NCI-H2171 treated with DMSO at 0.1 percent for 48 hours (cell line): ENCODE measurements at places on chromosomes 4 and X.

DNA sequence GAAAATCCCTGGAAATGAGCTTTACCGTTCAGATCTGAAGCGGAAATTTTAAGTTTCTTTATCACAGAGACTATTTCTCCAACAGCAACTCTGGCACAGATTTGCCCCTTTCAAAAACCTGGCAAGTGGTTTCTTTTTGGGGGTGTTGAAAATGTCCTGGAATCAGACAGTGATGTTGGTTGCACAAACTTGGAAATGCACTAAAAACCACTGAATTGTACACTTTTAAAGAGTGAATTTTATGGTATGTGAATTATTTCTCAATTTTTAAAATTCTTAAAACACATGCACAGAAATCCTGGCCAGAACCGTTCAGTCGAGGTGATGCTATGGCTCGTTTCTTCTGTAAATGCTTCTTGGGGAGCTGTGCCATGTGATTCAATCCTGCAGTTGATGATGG is 121.2 kb upstream of the RBPJ start:
- no peak for DNase-seq

DNA sequence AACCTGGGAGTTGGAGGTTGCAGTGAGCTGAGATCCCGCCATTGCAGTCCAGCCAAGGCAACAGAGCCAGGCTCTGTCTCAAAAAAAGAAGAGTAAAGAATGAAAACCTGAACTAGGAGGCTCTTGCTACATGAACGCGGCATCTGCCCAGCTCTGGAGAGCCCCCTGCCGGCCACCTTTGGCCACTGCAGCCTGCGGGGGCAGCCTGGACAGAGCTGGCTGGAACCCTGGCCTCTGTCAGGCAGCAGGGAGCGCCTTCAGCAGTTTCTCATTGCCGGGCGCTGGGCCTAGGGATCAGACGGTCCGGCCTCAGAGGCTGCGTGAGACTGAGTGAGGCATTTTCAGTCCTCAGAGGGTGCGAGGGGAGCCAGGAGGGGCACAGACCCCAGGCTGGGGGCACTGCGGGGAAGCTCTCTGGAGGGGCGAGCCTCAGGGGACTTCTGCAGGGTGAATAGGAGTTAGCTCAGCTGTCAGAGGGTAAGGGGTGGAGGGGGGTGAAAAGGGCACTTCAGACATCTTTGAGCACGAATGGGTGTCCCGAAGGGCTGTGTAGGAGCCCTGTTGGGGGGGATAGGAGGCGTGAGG is 17.5 kb downstream of the DOK7 start:
- peak; percentile 56 for DNase-seq

DNA sequence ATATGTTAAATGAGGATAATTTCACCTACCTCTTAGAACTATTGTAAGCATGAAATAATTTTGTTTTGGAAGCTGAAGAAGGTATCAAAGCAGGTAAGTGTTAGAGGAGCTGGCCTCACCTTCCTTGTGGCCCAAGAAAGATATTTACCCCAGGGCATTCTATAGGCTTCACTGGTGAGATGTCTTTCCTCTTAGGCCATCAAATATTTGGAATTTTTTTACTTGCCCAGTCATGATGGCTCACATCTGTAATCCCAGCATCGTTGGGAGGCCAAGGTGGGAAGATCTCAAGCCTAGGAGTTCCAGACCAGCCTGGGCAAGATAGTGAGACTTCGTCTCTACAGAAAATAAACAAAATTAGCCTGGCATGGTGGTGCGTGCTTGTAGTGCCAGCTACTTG is 6.1 kb upstream of the SMS start:
- DNase-seq = no peak

DNA sequence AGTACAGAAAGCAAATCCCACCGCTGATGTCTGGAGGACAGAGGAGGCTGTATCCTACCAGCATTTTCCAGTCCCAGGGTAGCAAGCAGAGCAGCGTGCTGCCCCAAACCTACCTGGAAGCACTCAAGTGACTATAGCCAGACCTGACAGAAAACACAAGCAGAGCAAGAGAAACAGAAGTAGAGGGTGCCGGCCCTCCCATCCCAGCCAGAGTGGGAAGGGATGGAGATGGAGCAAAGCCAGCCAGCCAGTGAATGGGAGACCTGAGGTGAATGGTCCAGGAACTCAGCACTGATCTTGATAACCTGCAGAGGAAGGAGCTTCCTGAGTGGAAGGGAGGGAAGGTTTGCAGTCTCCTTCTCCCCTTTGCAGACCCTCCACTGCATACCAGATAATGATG is 185.2 kb downstream of the MAML3 start:
- DNase-seq = no peak

DNA sequence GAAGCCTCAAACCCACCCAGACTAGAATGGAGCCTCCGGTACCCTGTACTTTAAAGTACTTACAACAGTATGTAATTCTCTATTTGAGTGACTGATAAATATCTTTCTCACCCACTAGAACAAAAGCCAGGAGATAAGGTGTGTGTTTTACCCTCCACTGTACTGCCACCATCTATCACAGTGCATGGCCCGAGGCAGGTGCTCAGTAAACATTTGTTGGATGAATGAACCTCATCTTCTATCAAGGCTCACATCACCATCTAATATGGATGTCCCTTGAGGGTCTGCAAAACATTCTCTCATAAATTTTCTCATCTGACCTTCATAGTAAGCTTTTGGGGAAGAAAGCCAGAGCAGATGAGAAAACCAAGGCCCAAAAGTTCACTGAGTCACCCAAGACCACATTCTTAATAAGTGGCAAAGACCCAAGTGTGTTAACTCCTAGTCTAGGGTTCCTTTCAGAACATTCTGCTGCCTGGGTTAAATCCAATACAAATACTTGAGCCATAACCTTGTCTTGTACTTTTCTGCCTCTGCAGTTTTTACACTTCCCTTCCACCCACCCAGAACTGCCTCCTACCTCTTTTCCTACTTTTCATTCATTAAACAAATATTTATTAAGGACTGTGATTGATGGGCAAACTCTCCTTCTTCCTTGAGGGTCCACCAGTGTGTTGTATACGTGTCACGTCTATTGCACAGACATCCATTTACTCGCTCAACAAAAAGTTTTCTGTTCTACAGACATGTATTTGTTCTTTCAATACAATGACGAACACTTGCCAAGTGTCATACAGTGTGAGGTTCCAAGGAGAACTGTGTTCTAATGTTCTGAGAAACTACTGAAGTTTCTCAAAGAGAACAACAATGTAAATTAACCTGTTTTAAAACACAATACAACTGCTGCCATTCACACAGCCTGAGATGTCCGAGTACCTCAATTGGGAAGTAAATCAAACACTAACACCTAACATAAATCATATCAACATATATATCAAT is 35.7 kb downstream of the APBB2 start:
- no peak for DNase-seq

DNA sequence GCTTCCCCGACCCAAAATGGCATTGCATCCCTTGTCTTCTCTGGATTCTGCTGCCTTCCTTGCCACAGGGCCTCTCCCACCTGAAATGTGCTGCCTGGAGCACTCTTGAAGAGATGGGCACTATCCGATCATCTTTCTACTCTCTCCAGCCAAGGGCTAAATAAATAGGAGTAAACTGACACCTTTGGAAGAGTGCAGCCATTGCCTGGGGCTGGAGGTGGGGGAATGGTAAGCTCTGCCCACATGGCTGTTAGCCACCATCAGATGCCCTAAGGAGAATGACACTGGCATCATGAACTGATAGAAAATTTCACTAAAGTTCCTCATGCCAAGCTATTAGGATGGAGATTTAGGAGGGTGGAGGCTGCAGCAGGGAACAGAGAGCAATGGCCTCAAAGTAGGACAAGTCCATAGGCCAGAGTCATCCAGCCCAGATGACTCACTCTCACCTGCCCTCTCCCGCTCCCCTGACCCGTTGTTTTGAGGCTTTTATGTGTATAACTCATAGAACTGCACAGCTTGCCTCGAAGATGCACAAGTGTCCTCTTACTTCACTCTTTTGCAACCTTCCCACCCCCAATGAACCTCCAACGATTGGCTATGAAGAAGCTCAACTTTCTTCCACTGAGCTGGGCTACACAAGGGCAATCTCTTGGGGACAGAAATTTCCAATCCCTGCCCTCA is 822 bp upstream of the PFKFB1 start:
- DNase-seq = no peak

GRCh38 chrX:123959281-123960063 is 2.0 kb upstream of the STAG2 start:
- no peak for DNase-seq
